ENCODE measurements at places on chromosomes 5 and 9. TPM values are rescaled to one million over a fixed set of nuclear protein-coding genes. Genes with fewer than 3 reads are reported as not detected.

Gene ZNF658
- 9.3 TPM for total RNA-seq

GRCh38 chr5:86570427-86571083 lies 47.2 kb upstream of the COX7C start:
- no peak for DNase-seq

DNA sequence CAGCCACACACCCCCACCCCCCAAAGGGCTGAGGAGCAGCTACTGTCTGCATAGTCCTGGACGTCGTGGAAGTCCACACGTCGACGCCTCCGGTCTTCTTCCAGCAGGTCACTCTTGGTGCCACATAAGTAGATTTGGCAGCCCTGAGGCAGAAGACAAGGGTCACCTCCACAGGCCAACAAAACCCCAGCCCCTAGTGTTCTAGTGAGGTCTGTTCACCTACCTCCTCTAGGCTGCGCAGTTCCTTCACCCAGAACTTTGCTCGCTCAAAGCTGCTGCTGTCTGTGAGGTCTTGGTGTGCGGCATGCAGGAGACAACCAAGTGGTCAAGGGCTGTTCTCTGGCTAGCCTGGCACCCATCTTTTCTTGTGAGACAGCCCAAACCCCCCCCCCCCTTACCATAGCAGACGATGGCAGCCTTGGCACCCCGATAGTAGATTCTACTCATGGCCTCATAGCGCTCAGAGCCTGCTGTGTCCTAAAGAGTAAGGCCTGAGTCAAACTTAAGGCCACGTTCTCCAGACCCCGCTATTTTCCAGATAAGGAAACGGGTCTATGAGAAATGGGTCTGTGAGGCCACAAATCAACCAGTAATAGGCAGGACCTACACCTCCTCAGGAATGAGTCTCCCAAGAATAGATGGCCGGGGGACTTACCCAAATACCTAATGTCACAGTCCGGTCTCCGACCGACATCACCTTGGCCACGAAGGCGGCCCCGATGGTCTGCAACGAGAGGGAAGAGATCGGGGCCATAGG lies 987 bp downstream of the RAB24 start:
- DNase-seq, result no peak

GRCh38 chr5:139851558-139851957 lies 56.0 kb downstream of the PSD2 start:
- DNase-seq, result no peak

GRCh38 chr9:79662537-79662956 lies 90.8 kb downstream of the TLE4 start:
- DNase-seq, result no peak

Gene REEP2
- 5.3 TPM for total RNA-seq

DNA sequence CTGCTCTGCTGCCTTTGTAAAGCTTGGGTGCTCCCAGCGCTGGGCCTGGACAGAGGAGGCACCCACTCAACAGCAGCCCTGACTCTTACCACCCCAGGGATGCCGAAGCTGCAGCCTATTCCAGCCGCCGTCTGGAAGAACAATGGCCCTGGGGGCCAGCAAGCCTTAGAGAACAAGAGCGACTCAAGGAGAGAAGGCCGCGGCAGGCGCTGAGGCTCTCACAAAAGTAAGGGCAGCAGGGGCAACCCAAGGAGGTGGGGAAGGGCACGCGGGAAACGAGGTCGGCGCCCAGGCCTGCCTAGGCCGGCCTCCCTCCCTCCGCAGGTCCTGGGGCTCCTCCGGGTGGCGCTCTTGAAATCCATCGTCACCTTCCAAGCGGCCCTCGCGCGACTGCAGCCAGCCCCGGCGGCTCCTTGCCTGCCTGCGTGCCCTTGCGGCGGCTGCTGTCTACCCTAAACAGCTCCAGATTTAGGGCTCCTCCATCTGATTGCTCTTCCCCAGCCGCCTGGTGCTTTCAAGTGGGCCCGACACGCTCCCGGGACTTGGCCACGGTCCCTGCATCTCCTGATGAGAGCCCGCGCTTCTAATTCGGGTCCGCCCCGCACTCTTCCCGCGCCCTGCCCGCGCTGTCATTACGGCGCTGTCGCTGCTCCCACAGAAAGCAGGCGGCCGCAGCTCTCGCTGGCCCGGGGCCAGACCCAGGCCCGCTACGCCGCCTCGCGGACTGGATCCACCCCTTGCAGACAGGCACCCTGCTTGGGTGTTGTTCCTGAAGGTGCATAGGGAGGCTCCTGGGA lies 213.3 kb downstream of the SEMA6A start:
- DNase-seq, result peak; percentile 61

Gene RPS14
- total RNA-seq, result 1,412 TPM

DNA sequence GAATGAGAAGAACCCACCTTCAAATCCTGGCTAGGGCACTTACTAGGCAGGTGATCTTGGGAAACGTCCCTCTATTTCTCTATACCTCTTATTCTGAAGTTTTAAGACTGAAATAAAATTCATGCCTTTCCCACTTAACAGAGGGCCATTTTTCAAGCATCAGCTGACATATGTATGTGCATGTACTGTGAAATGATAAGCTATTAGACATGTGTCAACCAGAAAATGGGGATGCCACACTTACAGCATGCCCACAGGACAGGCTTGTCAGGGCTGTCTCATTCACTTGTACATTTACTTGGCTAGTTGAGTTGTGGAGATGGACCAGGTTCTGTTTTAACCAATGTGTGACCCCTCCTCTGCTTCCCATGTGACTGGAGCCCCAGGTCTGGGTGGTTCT lies 78.5 kb downstream of the C9orf152 start:
- DNase-seq, result no peak

- no peak for DNase-seq
Observed at GRCh38 chr5:13745508-13745907, 199.0 kb downstream of the DNAH5 start.

Gene ENTPD2
- 24.3 TPM for total RNA-seq

Gene SLC6A3
- total RNA-seq, result not detected

DNA sequence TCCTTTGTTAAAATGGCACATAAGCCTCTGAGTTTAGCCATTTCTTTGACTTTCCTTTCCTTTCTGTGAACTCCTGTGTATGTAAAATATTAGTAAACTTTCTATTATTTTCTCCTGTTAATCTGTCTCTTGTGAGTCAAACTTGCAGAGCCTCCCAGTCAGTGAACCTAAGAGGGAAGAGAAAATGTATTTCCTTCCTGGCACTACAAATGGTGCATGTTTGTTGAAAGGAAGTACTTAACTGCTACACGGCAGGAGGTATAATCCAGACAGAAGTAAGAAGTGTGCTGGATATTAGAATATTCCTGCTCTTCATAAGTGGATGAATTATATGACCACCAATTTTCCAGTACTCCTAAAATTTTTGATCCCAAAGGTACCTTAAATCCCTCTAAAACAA lies 23.0 kb downstream of the CTSL start:
- DNase-seq, result no peak

- no peak for DNase-seq
Observed at GRCh38 chr5:60014331-60014730, 120.8 kb upstream of the PDE4D start.

Gene RAB3C
- 6.1 TPM for total RNA-seq

DNA sequence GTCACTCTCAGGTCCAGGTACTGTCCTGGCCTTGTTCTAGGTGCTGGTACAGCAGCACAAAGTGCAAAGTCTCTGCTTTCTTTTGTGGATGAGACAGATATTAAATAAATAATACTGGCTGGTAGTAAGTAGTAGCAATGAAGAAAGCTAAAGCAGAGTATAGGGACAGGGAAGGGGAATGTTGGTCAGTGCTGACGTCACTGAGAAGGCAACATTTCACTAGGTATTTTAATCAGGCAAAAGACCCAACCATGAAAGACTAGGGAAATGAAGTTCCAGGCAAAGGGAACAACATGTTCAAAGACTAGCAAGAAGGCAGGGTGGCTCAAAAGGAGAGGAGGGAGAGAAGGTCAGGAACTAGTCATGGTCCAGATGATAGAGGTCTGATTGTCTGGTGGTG lies 388.2 kb downstream of the YTHDC2 start:
- no peak for DNase-seq

DNA sequence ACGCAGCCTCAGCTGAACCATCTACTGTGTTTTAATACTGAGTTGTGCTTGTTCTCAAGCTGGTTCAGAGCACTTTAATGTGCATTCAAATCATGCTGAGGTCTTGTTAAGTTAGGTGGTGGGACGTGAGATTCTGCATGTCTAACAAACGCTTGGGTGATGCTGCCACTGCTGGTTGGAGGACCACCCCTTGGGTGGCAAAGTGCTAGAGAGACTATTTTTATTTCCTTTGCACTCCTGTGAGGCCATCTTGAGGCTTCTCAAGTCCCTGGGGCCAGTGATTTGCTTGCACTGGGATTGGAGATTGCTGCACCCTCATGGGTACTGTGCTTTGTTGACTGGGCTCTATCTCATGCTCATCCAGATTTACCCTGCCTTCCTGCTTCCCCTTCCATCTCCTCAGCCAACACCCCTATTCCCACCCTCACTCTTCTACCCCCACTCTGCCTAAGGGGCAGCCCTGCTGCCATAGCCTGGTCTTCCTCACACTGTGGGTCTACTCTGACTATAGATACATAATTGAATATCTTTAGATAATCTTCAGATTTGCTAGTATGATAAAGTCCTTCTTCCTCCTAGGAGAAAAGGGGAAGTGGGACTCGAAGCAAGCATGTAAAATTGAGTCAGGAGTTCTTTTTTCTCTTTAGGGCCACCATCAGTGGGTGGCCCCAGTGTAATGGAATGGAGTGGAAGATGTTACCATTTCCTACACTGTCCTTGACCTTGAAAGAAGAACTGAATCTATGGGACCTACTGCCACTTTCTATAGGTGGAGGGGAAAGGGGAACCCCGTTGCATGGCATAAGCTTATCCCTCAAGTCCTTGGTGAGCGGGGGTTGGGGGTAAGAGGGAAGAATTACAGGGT lies 45.1 kb upstream of the SUB1 start:
- no peak for DNase-seq

DNA sequence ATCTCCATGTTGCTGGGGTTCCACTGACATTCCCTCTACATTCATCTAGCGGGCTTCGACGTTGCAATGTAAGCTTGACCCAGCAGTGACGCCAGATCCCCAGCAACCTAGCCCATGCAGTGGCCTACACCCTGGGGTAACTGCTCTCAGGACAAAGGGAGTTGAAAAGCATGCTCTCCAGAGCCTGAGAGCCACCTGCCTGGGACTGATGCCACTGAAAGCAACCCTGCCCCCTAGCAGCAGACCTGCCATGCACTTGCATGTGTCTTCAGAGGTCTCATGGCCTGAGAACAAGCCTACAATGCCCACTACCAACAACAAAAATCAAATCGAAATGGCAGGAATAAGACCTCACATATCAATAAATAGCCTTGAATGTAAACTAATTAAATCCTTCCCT lies 330.3 kb downstream of the TRIM36 start:
- no peak for DNase-seq

- no peak for DNase-seq
Observed at GRCh38 chr5:122401976-122402725, 90.1 kb downstream of the SNCAIP start.

DNA sequence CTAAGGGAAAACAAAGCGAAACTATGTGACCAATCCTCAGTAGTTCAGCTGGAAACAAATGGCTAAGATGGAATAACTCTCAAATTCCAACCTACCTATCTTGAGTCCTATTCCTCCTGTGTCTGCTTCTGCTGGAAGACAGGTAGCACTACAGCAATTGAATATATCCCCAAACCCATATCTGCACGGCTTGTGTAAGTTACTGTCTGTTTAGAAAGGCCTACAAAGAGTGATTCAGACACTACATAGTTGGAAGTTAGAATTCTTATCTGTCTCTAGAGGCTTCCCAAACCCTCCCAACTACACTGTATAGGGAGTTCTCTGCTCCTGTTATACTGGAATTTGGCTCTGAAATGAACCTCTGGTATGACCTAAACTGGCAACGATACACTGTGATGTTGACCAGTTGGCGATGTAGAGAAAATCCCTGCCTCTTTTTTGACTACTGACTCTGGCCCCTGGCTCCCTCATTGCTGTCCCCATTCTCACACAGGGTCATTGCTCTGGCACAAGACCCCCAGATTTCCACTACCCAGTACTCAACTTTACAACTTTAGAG lies 22.6 kb upstream of the NADK2 start:
- no peak for DNase-seq

Gene PCDH1
- 36.4 TPM for total RNA-seq

Gene ECSCR
- 32.3 TPM for total RNA-seq

GRCh38 chr9:133669182-133669801 lies 33.1 kb downstream of the DBH start:
- DNase-seq, result no peak

DNA sequence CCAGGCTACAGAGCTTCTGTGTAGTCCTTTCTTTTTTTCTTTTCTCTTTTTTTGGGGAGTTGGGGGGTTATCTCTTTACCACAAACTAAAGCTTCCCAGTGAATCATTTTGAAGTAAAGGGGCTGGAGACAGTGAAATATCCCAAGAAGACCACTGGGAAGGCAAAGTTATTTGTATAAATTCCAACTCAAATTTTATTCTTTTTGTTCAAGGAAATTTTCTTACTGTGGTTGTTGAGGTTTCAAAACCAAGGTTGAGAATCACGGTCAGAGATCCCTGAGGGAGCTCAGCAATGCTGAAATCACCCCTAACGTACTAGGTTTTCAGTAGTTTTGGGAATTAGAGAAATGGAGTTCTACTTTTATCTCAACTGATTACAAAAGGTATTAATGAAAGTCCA lies 175.7 kb downstream of the ARHGEF28 start:
- DNase-seq, result no peak

GRCh38 chr9:136525841-136526499 lies 19.9 kb downstream of the NOTCH1 start:
- DNase-seq, result no peak

DNA sequence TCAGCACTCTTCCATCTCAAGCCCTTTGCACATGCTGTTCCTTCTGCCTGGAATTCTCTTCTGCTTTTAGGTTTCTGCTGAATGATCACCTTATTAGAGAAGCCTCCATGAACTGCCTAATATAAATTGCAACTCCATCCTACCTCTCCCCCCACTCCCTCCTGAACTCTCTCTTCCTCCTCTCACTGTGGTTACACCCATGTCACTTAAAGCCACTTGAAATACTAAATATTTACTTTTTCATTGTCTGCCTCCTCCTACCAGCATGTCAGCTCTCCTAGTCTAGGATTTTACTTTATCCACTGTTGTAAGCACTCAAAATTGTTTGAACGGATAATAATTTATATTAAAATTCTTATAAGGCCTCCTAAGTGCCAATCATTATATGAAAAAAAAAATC lies 43.8 kb downstream of the ACTL7B start:
- no peak for DNase-seq
